ENCODE measurements at places on chromosomes 5 and 9.
A peak's percentile ranks its signal among the peaks of the same experiment; 100 is the strongest.

DNA sequence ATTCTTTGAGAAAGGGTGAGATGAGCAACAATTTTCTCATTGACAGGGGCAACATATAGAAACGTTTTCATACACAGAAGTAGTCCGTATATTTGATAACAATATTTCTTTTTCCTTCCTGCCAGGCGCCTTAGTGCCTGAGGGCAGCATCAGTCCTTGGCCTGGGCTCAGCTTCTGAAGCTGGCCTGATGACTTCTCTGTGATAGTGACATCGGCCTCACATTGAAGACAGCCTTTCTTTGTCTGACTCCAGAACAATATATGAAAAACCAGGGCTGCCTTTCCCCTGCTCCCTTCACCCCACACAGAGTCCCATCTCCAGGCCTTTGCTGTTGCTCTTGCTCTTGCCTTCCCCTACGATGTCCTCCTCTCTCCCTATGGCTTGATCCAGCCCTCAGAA, 24.1 kb upstream of the TCOF1 start:
- no peak for DNase-seq

DNA sequence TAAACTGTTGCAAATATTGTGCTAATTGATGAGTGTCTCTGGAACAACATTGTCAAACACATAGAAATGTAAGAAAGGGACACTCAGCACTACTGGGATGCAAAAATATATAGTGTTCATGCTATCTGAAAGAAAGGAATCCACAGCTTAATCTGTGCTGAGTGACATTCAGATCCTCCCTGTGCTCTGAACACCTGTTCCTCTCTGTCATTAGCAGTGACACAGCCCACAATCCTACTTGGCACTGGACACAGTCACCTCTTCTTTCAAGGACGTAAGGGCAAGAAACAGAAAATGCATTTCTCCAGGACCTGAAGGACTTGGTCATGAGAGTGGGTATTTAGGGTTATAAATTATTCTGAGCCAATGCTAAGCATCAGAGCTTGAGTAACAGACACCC, 121.4 kb upstream of the SV2C start:
- DNase-seq, result no peak

GRCh38 chr5:82560561-82560960, 282.4 kb upstream of the RPS23 start:
- no peak for DNase-seq

GRCh38 chr5:45677524-45677923, 18.7 kb downstream of the HCN1 start:
- no peak for DNase-seq

DNA sequence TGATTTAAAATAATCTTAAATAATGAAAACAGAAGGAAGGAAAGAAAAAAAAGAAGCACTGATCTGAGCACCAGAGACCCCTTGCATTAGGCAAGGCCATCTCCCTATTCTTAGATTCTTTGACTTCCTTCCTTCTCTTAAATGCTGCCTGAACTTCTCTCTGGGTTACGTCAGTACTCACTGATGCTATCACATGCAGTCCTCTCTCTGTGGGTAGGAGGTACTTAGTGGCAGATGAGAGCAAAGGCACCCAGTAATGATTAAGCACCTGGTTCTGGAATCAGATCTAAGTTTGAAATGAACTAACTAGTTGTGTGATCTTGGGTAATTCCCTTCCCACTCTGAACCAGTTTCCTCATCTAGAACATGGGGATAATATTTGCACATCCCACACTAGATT, 110.3 kb upstream of the TBC1D2 start:
- DNase-seq, result no peak

GRCh38 chr5:5199495-5199894, 59.4 kb downstream of the ADAMTS16 start:
- no peak for DNase-seq

DNA sequence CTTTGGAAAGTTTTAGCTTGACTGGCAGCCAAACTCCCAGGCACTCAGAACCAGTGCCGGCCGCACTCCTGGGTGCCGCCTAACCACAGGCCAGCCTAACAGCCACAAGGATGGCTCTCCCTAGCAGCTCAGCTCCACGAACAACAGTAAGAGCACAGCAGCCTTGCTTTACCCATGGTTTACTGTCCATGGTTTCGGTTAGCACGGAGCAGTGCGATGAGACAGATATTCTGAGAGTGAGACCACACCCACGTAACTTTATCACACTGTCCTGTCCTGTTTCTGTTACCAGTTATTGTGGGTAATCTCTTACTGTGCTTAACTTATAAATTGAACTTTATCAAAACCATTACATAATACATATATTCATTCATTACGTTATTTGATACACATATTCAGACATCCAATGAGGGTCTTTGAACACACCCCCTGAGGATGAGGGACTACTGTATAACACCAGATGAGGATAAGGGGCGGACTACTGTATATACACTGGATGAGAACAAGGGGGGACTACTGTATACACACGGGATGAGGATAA, 12.4 kb downstream of the CLPTM1L start:
- peak; percentile 58 for DNase-seq

DNA sequence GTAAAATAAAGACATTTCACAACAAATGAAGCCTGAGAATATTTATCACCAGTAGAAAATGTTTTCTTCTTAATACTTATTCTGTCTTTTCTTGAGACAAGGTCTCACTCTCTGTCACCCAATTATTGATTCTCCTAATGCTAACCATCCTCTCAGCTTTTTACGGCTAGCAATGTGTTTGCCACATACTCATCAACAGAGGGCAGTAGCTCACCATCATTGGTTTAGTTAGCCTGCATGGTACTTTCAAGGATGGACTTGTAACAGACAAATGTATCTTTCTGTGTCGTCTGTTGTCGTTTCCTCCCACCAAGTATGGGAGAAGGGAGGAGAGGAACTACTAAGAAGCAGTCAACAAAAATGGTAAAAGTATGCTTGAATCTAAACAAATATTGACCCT, 5.9 kb upstream of the ACO1 start:
- peak; percentile 91 for DNase-seq

DNA sequence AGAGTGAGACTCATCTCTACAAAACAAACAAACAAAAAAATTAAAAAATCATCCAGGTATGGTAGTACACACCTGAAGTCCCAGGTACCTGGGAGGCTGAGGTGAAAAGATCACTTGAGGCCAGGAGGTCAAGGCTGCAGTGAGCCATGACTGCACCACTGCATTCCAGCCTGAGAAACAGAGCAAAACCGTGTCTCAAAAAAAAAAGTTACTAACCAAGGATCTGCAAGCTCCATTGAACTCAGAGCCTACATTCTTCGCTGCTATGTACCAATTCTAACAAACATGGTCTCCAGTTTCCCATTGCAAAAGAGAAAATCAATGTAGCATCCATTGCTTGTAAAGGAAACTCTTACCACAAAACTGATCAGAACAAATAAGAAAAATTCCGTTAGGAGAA, 33.5 kb downstream of the MTMR12 start:
- no peak for DNase-seq

All from NB4 (cell line).